ENCODE measurements at places on chromosomes 5 and 9.

- no peak for DNase-seq
These were observed 104.0 kb upstream of the BOD1 start for GRCh38 chr5:173720286-173720952.

DNA sequence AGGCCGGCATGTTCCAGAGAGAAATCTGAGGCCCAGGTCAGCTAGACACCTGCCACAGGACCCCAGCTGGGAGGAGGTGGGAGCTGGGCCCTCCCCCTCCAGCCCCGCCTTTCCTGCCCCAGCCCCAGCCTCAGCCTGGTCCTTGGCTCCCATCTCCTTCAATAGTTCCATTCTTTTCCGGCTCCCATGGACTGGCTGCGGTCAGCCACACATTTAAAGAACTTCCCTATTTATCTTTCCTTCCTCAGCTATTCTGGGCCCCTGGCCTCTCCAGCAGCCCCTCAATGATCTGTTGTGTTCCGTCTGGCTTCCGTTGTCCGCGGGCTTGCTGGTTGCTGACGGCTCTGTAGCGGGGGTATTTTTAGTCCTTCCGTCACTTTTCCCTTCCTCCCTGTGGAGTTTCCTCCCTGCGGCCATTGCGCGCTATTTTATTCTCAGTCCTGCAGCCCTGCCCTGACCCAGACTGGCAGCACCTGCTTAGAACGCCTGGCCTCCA is 73.8 kb downstream of the AMBP start:
- no peak for DNase-seq

- peak; percentile 25 for DNase-seq
These were observed 601 bp downstream of the ERGIC1 start for GRCh38 chr5:172834415-172835289.

- no peak for DNase-seq
These were observed 416.8 kb downstream of the IRX2 start for GRCh38 chr5:2334719-2335118.

- DNase-seq: no peak
These were observed 31.6 kb downstream of the NUP188 start for GRCh38 chr9:128979111-128979510.

DNA sequence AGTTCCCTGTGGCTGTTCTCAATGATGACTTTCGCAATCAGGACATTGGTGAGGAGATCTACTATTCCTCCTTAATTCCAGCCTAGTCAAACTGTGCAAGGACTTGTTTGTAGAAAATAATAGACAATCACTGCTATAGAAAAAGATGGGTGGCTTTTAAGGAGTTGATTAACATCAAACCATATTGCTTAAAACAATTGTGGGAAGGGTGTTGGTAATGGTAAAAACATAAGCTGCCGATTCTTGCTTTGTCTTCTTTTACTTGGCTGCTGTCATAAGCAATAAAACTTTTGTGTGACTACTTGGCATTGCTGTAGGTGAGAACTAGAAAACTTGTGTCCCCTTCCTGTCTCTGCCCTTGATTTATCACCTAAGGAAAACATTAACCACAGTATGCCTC is 561.2 kb upstream of the SEMA6A start:
- no peak for DNase-seq

DNA sequence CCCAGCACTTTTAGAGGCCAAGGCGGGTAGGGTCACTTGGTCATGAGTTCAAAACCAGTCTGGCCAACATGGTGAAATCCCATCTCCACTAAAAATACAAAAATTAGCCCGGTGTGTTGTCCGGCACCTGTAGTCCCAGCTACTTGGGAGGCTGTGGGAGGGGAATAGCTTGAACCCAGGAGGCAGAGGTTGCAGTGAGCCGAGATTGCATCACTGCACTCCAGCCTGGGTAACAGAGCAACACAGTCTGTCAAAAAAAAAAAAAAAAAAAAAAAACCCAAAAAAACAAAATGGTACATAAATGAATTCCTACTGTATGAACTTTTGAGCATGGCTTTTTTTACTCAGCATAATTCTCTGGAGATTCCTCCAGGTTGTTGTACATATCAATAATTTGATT is 37.6 kb upstream of the PCAT7 start:
- no peak for DNase-seq

DNA sequence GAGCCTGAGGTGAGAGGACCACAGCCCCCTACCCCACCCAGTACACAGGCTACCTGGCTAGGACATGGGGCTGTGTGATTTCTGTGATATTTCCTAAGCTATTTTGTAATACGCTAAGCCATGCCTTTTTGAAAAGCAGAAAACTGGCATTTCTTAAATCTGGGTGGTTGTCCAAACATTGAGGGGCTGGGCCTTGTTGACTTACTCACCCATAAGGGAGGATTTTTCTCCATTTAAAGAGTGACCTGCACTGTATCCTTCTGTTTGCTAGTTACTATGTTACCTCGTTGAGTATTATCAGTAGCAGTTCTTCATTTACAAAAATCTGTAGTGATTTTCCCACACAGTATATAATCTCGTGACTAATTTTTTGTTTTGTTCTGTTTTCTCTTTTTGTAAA is 117.5 kb upstream of the OTULINL start:
- no peak for DNase-seq

- DNase-seq: no peak
These were observed 20.0 kb downstream of the PTPN3 start for GRCh38 chr9:109478051-109478563.

DNA sequence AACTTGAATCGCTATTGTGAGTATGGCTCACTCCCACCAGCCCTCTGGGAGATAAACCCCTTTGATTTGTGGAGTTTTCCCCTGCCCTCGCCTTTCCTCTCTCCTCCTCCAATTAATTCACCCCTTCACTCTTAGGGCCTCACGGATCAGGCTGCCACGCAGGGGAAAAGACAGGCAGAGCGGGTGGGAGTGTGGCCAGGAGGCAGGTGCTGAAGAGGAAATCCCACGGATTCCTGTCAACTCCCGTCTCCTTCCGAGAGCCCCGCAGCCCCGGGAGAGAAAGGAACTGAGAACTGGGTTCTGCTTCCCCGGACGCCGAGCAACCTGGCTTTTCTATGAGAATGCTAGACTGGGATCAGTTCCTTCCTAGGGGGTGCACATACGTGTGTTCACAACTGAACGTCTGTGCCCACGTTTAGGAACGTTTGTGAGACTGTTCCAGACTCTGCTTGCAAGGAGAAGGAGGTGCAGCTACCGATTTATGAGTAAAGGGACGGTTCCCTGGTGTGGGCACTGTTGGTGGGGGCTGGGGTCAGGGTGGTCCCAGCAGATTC is 314.5 kb upstream of the TLE4 start:
- DNase-seq: peak; percentile 1

DNA sequence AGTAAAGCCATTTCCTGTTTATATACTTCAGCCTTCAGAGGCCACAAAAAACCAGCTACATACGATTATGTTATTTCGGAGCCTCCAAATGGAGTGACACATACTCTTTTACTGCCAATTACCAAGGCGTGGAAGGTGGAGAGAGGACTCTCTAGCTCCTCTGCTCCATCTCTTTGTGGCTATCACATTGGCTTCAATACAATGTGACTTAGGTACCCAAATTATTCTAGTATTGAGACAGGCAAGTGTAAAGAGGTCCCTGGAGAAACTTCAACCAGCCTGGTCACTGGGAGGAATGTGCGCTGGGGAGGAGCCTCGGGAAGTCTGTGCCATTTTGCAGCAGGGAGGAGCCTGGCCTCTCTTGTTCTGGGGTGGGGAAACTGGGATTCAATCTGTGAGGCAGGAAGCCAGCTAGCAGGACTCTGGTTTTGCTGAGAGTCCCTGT is 85.8 kb upstream of the TAS2R1 start:
- no peak for DNase-seq

DNA sequence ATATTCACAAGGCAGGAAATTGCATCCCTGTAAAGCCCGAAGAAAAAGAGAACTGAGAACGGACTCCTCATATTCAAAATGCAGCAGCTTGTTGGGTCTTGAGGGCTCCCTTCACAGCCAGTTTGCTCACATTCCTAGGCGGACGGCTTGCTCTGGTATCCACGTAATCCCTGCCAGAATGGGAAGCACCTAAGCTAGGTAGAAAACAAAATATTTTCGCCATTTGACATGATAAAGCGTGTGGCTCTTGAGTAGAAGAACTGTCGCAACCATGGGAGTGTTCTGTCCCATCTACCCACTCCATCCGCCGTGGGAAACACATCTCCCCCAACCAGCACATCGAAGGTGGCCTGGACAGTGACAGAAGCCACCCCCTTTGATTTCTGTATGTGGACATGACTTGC is 183.1 kb downstream of the GAS1 start:
- DNase-seq: no peak

GRCh38 chr5:133387621-133388020 is 224.7 kb downstream of the FSTL4 start:
- DNase-seq: no peak

GRCh38 chr5:151739395-151739794 is 19.0 kb downstream of the ATOX1 start:
- DNase-seq: no peak

GRCh38 chr5:90264689-90265544 is 144.6 kb downstream of the CETN3 start:
- DNase-seq: peak; percentile 75

DNA sequence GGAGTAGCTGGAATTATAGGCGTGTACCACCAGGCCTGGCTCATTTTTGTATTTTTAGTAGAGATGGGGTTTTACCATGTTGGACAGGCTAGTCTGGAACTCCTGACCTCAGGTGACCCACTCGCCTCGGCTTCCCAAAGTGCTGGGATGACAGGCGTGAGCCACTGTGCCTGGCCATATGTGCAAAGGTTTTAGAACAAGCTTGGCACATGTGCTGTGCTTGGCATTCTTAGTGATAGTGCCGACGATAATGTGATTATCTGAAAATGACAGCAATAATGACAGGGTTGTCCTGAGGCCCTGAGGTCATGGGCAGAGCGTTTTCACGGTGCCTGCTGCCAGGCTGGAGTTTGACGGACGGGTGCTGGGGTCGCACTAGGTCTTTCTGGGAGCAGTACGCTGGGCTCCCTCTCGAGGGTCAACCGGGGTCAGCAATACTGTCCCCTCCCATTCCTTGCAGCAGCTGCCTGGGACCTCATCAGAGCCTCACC is 42.6 kb downstream of the HMCN2 start:
- DNase-seq: no peak

DNA sequence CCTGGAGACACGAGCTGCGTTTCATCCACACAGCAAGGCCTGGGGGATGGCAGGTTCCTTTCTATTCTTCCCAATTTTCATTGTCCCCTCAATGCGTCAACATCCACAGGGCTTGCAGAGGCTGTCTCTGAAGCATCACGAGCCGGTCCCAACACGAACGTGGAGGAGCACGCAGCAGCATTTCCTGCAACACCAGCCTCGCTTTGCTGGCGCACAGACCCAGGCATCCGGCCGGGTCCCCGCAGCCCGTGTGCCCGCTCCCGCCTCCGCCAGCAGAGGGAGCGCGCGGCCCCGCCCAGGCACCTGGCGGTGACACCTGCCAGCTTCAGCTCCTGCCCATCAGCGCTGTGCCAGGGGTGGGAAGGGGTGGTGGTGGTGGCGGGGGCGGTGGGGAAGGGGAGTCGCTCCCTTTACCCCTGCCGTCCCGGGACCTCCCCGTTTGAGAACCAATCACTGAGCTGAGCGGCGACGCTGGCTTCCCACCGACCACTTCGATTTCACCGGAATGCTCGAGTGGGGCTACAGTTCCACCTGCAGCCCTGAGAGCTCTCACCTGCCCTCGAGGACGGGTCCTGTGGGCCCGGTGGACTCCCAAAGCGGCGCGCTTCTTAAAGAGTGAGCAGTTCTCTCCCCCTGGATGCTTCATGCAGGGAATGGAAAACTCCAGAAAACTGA is 464.5 kb downstream of the ICE1 start:
- peak; percentile 56 for DNase-seq

- no peak for DNase-seq
These were observed 73.7 kb downstream of the SLC38A9 start for GRCh38 chr5:55638455-55638854.

DNA sequence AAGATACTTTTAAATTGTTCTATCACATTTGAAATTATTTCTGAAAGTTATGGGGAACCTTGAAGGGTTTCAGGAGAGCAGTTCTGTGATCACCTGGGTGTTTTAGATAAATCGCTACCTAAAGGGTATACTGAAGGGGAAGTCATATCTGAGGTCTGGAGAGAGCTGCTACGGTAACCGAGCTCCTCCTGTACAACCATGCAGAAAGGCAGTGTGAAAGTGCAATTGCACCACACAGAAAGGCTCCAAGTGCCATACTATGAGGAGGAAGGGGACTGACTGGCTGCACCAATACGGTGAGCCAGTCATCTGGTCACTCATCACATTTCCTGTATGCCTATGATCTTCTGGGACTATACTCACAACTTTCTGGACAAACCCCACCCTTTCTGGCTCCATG is 241.4 kb upstream of the SLC24A2 start:
- DNase-seq: no peak

GRCh38 chr9:73131461-73131860 is 20.2 kb upstream of the ANXA1 start:
- DNase-seq: no peak

GRCh38 chr9:111877420-111877819 is 19.2 kb upstream of the UGCG start:
- DNase-seq: no peak

DNA sequence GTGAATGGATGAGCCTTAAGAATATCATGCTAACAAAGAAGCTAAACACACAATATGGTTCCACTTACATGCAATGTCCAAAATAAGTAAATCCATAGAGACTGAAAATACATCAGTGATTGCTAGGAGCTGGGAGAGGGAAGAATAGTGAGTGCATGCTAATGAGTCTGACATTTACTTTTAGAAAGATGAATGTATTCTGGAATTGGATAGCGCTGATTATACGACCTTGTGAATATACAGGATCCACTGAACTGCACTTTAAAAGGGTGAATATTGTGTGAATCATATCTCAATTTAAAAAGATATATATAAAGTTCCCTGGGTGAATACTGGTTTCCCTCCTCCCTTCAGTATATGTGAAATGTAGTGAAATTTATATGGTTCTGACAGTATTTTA is 46.2 kb downstream of the LOX start:
- no peak for DNase-seq

- no peak for DNase-seq
These were observed 24.0 kb downstream of the ABL1 start for GRCh38 chr9:130858739-130859705.

- no peak for DNase-seq
These were observed 44.5 kb upstream of the PPP3R2 start for GRCh38 chr9:101639311-101639710.

GRCh38 chr5:93674138-93674537 is 67.3 kb downstream of the POU5F2 start:
- no peak for DNase-seq

- no peak for DNase-seq
These were observed 46.6 kb upstream of the JAK2 start for GRCh38 chr9:4938496-4938895.

GRCh38 chr9:71223953-71224538 is 102.6 kb upstream of the TRPM3 start:
- no peak for DNase-seq

- DNase-seq: no peak
These were observed 154.6 kb downstream of the COL23A1 start for GRCh38 chr5:178435321-178436238.

GRCh38 chr9:120441426-120442307 is 138.3 kb downstream of the CDK5RAP2 start:
- no peak for DNase-seq

All from Calu3 (cell line).